ENCODE measurements at places on chromosomes 3 and 15. TPM values are rescaled to one million over a fixed set of nuclear protein-coding genes. Genes with fewer than 3 reads are reported as not detected.

Gene MUSTN1
- 4.6 TPM for polyA plus RNA-seq

Gene ILDR1
- polyA plus RNA-seq, result 4.1 TPM

Gene ANKUB1
- 1.3 TPM for polyA plus RNA-seq

Gene ZNF80
- polyA plus RNA-seq, result not detected

Gene SEMA6D
- polyA plus RNA-seq, result 2.1 TPM

Gene SLC28A2
- polyA plus RNA-seq, result 0.23 TPM

Gene TMC3
- polyA plus RNA-seq, result not detected

DNA sequence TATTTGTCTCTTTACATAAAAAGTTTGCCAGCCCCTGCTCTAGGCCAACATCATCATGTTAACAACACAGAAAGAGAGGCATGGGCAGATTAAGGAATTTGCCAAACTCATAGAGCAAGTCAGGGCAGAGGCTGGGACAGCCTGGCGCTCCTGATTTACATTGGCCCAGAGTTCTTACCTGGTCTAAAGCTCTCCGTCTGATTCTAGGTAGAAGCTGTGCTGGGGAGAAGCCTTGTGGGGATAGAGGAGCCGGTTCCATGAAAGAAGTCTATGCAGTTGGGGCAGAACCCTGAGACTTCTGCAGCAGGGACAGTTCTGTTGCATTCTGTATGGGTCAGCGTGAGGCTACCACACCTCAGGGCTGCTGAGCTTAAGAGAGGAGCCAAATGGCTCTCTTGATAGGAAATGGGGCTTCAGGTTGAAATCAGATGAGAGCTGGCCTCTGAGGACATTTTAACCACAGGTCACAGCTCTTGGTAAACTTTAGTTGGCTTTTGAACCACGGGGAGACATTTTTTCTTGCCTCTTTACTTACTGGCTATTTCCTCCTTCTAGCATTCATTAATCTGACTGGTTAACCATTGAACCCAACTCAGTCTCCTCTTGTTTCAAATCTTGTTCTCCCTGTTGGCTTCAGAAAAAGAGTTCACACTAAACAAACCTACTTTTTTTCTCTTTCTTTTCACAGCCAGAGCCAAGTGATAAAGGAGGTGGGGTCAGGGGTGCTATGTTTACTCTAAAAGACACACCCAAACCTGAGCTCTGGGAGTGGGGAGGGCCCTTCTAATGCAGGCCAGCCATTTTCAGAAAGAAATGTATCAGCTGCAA is 250.7 kb downstream of the OPA1 start:
- DNase-seq, result peak; percentile 54

- no peak for DNase-seq
Observed at GRCh38 chr3:61573441-61573840, 12.1 kb downstream of the PTPRG start.

GRCh38 chr3:86723433-86723832 is 267.5 kb downstream of the VGLL3 start:
- no peak for DNase-seq

DNA sequence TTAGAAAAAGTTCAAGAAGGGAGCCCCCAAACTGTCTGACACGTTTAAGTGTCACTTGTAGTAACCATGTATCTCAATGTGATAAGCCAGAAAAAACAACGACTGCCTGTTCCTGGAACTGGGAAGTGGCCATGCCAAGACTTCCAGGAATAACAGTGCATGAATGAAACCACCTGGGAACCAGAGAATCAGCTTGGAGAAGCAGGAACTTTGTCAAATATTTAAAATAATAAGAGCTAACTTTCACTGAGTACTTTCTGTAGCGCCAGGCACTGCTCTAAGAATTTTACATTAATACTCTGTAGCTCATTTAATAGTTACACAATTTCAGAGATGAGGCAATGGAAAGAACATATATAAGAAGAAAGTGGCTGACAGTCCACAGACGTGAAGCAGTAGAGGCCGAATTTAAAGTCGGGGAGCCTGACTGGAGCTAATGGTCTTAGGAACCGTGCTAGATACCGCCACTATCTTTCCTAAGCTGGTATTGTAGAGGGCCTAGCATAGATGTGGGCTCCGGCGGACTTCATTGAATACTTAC is 876 bp downstream of the PLSCR1 start:
- peak; percentile 64 for DNase-seq

DNA sequence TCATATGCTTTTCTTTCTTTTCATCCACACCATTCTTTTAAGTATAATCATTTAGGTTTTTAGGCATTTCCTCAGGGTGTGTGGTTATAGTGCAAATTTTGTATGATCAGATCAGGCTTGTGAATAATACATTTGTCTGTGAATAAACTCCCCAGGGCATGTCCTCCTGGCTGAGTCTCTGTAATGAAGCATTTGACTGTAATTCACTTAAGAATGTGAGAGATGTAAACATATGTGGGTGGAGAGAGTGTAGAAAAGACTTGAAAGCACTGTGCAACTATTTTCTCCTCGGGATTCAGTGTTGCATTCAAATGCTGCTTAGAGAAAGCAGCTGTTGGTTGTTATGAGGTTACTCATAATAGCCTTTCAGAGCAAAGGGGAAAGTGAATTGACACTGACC is 996.5 kb downstream of the TUSC7 start:
- DNase-seq, result no peak

GRCh38 chr3:152083135-152083534 is 185.6 kb upstream of the MBNL1 start:
- DNase-seq, result no peak

- DNase-seq, result no peak
Observed at GRCh38 chr3:62570888-62571287, 197.5 kb upstream of the FEZF2 start.

DNA sequence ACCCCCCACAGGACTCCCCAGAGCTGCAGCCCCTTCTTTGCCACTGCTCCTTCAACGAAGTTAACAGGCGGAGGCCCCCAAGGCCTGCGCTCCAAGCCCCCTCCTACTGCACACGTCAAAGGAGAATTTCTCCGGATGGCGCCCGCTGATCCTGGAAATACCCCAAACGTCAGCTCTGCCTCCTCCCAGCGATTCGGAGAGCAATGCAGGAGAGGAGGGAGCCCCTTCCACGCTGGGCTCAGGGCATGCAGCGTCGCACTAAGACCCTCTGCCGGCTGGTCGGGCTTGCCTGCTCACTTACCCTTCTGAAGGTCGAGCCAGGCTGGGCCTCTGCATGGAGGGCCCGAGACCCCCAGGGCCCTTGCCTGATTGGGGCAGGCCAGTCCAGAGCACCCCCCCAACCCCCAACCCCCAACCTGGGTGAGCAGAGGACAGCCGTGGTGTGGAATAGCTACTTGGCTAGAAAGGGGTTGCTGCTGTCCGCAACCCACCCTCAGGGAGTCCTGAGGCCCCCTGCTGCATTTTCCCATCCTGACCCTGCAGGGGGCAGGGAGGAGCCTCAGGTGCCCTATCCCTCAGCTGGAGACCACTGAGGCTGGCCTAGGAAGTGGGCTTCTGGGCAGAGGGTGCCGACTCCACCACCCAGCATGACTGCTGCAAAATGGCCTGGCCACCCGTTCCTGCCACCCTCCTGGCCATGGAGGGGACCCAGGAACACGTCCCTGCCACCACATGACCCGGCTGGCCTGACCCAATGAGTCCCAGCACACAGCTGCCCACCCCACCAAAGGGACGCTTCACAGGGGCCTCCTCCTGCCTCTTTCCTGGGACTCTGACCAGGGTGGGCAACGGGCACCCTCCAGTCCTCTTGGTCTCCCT is 976 bp downstream of the ATP2B2 start:
- no peak for DNase-seq

- DNase-seq, result no peak
Observed at GRCh38 chr15:98683831-98684230, 35.5 kb downstream of the IGF1R start.

DNA sequence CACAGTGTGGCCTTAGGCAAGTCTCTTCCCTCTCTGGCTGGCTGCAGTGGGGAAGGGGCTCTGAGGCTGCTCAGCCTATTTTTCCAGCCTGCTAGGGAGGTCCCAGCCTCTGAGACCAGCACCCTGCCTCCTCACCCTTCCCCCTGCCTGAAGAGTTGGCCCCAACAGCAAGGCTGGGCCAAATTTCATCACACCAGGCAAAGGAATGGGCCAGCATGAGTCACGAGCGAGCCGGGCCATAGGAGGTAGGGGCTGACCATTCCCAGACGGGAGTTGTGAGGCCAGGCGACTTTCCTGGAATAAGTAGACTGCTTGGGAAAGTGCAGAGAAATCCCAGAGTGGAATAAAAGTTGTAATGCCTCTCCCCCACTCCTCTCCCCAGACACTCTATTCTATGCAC is 5.7 kb upstream of the FBLN2 start:
- no peak for DNase-seq

GRCh38 chr3:190825386-190826016 is 37.0 kb downstream of the GMNC start:
- no peak for DNase-seq

DNA sequence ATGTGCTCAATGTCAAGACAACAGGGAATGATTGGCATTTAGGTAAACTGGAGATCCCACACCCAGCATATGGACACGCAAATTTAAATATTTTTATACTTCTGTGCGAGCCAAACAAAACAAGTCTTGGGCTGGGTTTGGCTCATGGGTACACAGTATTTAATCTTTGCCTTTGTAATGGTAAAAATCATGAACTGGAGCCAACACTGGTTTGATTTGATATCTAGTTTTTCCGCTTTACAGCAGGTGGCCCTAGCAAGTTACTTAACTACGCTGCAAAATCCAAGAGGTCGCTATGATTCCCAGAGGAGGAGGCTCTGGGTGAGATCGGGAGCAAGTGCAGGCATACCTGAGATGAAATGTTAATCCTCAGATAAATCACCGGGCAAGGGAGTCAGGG is 207.9 kb upstream of the SATB1 start:
- DNase-seq, result no peak

DNA sequence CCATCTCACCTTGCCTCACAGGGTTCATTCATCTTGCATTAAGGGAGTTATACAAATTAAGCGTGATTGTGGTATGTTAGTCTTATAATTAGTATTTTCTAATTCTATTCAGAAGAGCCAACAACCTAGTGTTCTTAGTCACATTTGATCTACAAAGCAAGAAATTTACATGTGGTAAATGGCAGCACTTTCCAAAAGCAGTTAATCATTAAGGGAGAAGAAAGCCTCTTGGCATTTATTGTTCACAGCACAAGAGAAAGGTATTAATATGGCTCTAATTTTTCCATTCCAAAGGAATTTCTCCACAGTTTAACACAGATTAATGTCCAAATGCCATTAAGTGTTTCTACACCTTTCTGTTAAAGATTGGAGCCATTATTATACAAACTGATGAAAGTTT is 1077.1 kb downstream of the ZPLD1 start:
- DNase-seq, result no peak

- no peak for DNase-seq
Observed at GRCh38 chr15:82936966-82937711, 15.4 kb downstream of the HOMER2 start.

DNA sequence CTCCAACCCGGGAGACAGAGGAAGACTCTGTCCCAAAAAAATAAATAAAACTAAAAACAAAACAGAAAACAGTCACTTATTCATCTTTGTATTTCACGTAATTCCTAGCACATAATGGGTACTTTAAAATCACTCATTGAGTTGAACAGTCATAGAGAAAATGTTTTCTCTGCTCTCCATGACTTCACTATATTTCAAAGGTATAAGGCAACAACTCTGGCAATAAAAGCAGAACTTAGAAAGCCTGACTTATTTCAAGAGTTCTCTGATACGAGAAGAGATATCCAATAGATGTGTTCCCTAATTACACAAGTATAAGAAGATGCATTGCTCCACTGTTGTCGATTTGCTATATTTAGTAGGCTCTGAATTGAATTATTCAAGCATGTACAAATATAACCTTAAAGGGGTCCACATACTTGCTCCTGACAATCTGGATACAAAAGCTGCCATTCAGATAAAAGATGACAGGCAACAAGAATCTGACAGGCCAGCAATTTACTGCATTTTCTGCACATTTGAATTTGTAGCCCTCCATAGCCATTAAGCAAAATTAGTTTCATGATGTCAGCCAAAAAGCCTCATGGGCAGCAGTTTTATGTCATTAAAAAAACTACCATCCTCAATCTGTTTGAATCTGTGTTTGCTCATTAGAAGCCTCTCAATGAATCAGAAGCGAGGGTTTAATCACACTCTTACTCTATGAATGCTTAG is 47.9 kb downstream of the PEAK1 start:
- DNase-seq, result no peak

DNA sequence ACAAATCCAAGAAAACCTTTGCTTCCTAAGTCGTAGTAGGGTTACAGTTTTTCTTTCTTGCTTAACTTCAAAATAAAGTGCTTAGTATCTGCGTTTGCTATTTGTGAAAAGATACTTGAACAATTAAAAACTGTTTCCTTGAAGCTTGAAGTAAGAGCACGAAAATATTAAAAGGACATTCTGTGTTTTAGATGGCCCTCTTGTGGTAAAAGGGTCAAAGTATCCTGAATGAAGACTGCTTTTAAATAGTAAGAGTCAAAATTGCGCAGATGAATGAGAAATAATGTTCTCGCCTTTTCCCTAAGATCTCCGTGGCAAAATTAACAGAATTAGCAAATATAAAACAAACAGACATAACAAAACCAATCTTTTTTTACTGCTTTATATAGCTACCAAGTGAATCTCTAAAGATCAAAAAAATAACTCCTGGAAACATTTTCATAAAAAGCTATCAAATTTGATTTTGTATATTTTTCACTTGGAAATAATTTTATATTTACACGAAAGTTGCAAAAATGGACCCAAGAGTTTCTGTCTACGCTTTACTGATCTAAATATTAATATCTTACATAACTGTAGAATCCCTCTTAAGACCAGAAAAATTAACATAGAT is 175.4 kb downstream of the MBNL1 start:
- peak; percentile 84 for DNase-seq

DNA sequence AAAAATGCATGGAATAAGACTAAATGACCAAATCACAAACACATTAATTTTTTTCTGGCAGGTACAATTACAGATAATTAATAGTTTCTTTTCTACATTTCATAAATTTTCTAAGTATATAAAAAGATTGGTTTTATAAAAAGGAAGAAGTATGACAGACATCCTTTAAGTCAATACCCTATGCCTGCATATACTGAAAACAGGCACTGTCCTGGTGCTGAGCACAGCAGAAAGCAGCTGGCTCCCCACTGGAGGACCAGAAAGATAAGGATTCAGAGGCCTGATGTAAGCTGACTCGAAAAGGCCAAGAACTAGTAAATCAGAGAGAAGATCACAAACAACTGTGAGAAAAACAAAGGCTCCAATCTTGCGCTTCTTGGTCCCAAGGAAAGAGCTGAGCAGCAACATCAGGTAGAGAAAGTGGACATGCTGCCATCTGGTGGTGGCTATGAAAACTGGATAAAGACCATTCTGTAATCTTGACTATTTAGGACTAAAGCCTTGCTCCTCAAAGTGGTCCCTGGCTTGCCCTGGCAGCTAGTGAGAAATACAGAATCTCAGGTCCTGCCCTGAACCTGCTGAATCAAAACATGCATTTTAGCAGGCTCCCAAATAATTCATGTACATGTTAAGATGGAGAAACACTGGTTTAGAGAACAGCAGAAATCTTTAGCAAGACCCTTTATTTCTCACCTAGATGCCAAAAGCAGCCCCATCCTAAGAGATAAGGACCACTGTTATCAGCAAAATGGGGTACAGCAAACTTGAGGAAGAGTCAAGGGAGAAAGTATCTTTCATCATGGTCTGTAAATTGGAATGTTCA is 76.0 kb downstream of the TRANK1 start:
- DNase-seq, result peak; percentile 88

All from lung (tissue), 17 donors.